Hematopoietic multipotent progenitor cell (in vitro differentiated cells): ENCODE measurements at places on chromosomes 12 and 14.

- DNase-seq, result no peak
Measured at GRCh38 chr12:123398550-123399254, 14.8 kb downstream of the KMT5A start.

DNA sequence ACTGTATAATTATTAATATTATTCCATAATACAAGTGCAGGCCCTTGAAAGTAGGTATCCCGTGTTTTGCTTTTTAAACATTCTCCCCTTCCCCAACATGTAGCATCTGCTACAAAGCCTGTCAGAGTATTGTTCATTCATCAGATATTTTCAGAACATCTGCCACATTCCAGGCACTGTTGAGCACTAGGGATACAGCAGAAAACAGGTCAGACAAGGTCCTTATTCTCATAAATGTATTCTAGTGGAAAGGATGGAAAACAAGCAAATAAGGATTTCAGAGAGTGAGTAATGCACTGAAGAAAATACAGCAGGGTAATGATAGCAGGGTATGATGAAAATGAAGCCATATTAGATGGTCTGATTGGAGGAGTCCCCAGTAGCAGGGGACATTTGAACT, 3.8 kb downstream of the ERP29 start:
- DNase-seq, result no peak

- DNase-seq, result no peak
Measured at GRCh38 chr14:96096639-96097610, 57.8 kb downstream of the C14orf132 start.

DNA sequence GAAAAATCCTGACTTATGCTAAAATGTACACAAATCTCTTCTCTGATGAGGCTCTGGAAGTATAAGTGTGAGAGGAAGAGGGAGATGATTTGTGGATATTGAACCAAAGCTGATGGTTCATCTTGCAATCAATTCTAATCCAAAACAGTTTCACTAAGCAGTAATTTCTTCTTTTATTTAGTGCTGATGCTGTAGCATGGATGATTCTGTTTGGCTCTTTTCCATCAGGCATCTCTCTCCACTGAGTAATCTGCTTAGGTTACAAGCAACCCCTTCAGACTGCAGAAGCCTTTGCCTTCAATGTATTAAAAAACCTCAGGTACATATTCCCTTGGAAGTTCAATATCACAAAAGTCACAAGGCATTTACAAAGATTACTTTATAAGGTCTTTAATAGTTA, 159.1 kb upstream of the CCDC198 start:
- DNase-seq, result no peak

- DNase-seq, result no peak
Measured at GRCh38 chr12:5232291-5232690, 188.6 kb downstream of the KCNA5 start.

- no peak for DNase-seq
Measured at GRCh38 chr12:121398355-121398754, 1.6 kb upstream of the RNF34 start.

- no peak for DNase-seq
Measured at GRCh38 chr12:71269281-71269598, 111.4 kb upstream of the TSPAN8 start.

GRCh38 chr12:60981473-60981872, 1278.7 kb upstream of the USP15 start:
- no peak for DNase-seq

GRCh38 chr12:107411792-107412535, 273.6 kb upstream of the PWP1 start:
- no peak for DNase-seq

- DNase-seq, result no peak
Measured at GRCh38 chr14:67438969-67439368, 27.0 kb upstream of the PLEK2 start.

DNA sequence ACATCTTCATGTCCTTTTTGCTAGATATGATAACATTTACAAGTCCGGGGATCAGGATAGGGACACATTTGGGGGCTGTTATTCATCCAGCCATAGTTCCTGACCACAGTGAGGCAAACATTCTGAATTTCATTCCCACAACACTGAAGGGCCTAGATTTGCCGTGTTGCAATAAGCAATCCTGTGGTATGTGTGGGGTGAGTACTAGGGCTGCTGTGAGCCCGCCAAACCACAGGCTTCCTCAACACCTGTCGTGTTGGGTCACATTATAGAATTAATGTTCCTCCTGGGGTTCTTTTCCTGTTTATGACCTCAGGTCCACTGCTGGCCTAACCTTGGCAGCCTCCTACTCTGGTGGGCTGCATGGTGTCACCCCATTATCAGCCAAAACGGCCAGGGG, 119.2 kb downstream of the TBC1D30 start:
- DNase-seq, result peak; percentile 61

- DNase-seq, result no peak
Measured at GRCh38 chr14:87044807-87045206, 948.2 kb downstream of the GALC start.

DNA sequence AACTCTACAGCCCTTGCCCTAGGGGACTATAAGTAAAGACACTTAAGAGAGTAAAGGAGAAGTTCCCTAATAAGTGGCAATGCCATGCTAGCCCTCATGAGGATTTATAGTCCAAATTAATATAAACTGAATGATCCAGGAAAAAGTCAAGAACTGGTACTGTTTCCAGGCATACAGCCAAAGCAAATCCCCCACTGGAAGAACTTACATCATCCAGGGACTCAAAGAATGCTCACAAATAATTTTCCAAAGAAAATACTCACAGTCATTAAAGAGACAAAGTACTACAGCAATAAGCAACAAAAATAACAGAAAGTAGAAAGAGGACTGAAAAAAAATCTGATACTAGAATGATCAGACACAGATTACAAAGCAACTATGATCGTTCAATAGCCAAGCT, 79.7 kb upstream of the RAP1B start:
- no peak for DNase-seq

- no peak for DNase-seq
Measured at GRCh38 chr14:92248696-92249095, 74.3 kb upstream of the SLC24A4 start.

DNA sequence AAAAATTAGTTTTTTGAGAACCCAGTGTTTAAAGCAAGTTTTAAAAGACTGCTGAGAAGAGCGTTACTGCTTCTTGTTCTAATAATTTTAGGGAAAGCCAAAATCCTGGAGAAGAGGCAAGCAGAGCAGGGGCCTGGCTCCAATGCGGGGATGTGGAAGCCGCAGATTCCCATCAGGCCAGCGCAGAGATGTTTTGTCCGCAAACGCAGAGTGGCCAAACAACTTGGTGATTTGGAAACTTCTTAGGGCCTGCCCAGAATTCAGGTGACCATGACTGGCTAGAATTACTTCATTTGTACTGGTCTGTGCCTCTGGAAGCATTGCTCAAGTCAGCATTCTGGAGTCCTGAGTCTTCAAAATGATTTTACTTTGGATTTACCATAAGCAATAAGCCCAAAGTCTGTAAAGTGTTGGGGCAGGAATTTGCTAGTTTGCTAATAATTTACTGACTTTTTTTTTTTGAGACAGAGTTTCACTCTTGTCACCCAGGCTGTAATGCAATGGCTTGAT, 208.4 kb downstream of the PPM1H start:
- no peak for DNase-seq

GRCh38 chr12:30962047-30962446, 35.5 kb downstream of the TSPAN11 start:
- DNase-seq, result no peak

DNA sequence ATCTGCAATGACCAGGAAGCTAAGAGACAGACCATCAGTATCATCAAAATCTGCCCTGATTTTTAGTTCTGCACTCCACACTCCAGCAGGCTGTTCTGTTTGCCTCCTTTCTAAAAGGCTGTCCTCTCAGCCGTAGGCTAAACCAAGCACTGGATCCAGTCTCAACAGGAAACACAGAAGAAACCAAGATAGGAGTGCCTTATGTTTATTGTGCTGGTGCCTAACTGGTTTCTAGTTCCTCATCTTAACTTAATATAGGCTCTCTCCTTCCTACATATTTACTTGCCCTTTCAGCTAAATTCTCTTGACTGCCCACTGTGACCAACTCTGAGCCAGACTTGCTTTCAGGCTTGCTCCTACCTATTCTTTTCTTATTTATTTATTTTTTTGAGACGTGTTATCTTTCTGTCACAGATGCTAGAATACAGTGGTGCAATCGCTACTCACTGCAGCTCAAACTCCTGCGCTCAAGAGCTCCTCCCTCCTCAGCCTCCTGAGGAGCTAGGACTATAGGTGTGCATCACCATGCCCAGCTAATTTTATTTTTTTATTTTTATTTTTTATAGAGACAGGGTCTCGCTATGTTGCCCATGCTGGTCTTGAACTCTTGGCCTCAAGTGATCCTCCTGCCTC, 30.8 kb downstream of the GALNT4 start:
- no peak for DNase-seq

GRCh38 chr14:55416866-55417265, 5.2 kb upstream of the ATG14 start:
- DNase-seq, result no peak

- no peak for DNase-seq
Measured at GRCh38 chr12:92396647-92397252, 251.1 kb upstream of the BTG1 start.
